CD4-positive, alpha-beta T cell treated with Interleukin-17A for 4 hours (primary cell): ENCODE measurements at places on chromosomes 6 and 20.

DNA sequence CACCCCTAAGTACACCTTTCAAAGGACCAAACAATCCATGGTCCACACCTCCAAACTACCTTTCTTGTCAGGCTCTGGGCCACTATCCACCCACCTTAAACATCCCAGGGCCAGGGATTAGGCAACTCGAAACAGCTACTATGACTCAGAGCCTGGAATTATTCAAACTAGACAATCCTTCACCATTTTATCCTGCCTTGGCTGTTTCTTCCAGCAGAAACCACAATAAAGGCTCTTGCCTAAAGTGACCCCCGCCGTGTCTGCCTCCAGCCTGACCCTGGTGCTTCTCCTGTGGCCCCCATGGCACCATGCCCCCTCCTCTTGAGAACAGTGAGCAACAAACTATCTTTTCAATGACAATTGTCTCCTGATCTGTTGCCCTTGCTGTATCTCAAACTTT, 195.5 kb downstream of the EPM2A start:
- no peak for DNase-seq

DNA sequence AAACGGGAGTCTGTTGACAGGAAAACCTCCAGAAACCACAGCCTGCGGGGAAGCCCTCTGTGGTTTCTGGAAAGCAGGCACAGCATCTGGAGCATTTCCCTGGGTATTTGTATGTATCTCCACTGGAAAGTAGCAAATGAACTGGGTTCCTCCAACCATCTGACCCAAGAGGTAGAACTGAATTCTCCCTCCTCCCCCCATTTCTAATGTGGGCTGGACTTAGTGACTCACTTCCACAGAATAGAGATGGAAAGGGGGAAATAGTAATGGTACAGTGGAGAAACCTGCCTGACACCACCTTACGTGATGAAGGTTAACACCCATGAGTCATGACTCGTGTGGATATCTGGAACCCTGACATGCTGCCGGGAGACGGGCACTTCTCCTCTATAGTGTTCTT, 51.9 kb upstream of the XRN2 start:
- DNase-seq = no peak

DNA sequence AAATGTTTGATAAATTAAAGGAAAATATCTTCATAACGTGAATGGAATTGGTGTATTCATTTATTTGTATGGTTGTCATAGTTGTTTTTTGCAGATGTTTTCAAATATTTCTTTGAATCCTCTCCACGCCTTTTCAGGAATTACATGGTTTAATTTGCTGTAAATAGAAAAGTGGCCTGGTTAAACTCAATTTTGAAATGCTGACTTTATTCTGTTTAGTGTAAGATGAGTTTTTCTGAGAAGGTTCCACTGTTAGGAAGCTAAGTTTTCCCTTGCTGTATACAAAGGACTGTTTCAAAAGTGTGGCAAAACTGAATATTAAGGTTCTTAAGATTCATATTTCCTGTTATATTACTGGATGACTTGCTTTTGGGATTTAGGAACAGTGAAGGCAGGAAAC, 503 bp upstream of the ZC2HC1B start:
- no peak for DNase-seq

DNA sequence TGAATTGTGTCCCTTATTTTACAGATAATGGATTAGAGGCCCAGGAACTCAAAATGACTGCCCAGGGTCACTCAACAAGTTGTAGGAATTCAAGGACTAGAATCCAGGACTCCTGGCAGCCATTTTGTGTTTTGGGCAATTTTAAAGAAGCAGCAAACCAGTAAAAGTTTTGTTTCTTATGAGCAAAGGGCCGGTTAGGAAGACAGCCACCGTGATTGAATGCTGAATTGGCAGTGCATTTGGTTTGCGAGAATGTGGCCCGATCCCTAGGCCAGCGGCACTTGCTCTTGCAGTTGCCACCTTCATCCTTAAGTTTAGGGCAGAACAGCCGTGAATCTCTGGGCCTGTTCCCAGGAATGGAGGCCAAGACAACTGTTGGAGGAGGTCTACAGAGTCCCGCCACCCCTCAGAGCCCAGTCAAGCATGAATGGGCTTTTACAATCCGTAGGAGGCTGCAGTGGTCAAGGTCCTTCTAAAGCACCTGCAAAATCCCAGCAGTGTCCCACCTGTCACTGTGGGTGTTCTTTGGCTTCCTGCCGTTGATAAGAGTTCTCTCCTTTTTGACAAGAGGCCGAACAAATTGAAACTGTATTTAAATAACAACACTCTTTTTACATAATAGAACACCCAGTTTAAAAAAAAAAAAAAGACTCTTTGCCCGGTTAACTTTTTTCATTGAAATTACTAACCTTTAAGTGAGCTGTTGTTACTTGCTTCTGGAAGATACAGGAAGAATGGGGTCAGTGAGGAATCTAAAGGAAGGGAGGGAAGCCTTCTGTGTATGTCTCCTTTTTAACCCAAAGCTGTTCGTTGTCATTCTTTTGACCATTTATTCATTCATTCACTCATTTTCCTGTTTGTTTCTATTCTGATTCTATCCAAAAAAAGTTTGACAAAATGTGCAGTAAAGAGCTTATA, 68.7 kb downstream of the PHACTR2 start:
- no peak for DNase-seq

- DNase-seq = peak; percentile 53
Observed at GRCh38 chr20:62744741-62745191, 36.1 kb downstream of the NTSR1 start.

DNA sequence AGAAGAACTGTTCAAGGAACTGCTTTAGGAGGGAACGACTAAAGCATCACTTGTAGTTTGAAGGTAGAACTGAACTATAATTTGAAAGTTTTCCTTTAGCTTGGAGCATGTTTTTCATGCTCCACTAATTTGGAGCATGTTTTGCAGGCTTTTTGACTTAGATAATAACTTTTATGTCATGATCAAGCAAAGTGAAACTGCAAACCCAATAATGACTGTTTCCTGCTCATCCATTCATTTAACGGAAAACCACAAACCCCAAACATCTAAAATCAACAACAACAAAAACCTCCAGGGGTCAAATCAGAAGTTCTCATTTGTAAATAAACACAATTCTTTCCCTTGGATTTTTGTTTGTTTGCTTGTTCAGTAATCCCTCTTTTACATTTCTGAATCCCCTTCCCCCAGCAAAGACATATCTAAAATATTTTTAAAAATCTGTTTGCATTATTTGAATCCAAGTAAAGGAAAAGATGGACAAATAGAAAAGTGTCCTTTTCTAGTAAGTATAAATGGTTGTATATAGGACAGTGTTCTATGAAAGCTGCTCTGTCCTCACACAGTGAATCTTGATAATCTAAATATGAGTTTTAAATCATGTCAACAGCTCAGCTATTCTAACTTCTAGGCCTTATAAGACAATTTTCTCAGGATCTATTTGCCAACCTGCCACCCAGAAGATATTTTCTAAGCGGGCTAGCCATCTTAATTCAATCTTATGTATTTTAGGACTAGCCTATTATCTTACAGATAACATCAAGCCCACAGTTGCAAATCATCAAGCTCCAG, 2.6 kb downstream of the SIM1 start:
- no peak for DNase-seq

GRCh38 chr20:48788486-48789072, 39.2 kb downstream of the PREX1 start:
- no peak for DNase-seq

DNA sequence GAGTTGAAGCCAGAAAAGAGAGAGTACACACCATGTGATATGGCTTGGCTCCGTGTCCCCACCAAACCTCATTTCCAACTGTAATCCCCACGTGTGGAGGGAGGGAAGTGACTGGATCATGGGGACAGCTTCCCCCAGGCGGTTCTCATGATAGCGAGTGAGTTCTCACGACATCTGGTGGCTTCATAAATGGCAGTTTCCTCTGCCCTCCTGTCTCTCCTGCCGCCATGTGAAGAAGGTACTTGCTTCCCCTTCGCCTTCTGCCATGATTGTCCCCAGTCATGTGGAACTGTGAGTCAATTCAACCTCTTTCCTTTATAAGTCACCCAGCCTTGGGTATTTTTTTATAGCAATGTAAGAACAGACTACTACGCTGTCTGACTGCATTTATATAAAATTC, 40.3 kb downstream of the TAF4 start:
- no peak for DNase-seq

GRCh38 chr6:105835373-105835772, 250.8 kb upstream of the PRDM1 start:
- peak; percentile 31 for DNase-seq

DNA sequence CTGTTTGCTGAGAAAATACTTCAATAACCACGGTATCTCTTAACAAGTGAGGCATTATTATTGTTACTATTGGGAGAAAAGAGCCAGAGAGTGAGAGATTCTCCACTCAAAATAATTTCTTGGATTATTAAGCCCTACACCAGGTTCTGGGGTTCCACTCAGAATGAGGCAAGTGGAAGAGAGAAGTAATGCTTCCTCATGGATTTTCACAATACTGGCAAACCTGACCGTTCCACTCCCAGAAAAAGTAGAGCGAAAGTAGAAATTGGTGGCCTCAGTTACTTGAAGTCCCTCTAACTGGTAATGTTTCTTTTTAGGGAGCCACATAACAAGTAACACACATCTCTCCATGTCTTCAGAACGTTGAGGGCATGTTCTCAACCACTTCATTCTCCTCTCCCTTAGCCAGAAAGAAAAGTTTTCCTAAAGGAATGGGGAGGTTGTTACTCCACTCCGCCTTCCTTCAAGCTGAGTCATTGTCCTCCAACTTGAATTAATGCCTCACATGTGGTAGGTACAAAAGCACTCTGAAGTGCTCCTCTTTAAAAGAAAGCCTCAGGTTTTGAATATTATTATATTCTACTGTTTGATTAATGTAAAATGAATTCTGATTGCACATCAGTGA, 1.9 kb downstream of the BAG2 start:
- no peak for DNase-seq

DNA sequence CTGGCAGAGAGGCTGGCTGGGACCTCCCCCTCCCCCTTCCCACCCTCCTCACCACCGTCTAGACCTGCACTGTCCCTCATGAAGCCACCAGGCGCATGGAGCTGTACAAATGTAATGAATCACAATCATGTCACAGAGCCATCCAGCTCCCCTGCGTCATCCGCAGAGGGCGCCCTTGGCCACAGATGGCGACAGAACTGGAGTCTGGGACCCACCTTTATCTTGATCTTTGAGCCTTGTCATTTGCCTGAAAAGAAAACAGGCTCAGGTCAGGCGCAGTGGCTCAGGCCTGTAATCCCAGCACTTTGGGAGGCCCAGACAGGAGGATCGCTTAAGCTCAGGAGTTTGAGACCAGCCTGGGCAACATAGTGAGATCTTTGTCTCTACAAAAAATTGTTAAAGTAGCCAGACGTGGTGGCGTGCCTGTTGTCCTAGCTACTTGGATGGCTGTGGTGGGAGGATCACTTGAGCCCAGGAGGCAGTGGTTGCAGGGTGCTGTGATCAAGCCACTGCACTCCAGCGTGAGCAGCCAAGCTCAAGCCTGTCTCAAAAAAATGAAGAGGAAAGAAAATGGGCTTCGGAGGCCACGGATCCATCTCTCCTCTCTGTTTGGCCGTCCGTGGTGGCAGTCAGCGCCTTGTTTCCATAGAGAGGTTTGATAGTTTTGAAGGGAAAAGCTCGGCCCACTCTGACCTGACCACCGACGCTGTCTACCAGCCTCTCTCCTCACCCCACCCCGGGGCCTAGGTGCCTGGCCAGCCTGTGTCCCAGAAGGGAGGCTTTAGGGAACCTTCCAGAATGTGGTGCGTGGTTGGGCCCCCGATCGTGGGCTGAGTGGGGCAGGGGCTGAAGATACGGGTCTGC, 6.2 kb downstream of the COL9A3 start:
- DNase-seq = no peak

- no peak for DNase-seq
Observed at GRCh38 chr6:52523378-52524142, 53.3 kb downstream of the TRAM2 start.
